Stimulated activated CD8-positive, alpha-beta memory T cell treated with anti-CD3 and anti-CD28 coated beads, Interleukin-4, amount 100 ng/mL, for 1 hour (primary cell): ENCODE measurements at places on chromosomes 4 and X.

GRCh38 chr4:73692254-73692653 lies 48.1 kb upstream of the CXCL8 start:
- no peak for DNase-seq

GRCh38 chrX:149681182-149681581 lies 30.7 kb upstream of the MAGEA11 start:
- DNase-seq, result no peak

- no peak for DNase-seq
These were observed 199.4 kb downstream of the SMIM20 start for GRCh38 chr4:26113339-26113940.

GRCh38 chr4:117664706-117665444 lies 369.4 kb upstream of the NDST3 start:
- DNase-seq, result no peak

DNA sequence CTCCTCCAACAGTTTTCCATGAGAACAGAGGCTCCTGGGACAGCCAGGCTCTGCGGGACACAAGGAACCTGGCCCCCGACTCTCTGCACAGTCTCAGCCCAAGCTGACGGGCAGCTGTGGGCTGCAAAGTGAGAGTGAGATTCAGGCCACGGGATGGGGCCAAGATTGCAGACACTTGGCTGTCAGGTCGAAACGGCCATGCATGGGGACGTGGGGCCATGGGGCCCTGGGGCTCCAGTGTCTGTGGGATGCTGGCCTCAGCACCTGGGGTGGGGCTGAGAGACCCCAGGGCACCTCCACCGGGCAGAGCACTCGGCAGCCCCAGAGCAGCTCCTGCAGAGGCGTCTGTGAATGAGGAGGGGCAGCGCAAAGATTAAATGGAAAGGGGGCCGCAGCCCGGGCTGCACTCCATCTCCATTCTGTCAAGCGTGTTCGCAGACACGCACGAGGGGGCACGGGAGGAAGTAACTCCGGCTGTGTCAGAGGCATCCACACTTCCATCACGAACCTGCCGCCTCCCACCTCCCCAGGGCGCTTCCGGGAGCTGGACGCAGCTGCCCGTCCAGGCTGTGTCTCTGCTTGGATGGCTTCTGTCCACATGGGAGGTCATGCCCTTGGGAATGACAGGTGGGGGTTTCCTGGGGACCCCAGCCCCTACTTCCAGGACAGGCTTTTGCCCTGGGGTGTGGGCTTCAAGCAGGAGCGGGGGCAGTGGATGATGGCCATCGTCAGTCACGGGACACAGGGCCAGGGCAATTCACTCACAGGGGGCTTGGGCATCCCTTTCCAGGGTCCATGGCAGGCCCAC lies 82.8 kb upstream of the NKX1-1 start:
- no peak for DNase-seq

DNA sequence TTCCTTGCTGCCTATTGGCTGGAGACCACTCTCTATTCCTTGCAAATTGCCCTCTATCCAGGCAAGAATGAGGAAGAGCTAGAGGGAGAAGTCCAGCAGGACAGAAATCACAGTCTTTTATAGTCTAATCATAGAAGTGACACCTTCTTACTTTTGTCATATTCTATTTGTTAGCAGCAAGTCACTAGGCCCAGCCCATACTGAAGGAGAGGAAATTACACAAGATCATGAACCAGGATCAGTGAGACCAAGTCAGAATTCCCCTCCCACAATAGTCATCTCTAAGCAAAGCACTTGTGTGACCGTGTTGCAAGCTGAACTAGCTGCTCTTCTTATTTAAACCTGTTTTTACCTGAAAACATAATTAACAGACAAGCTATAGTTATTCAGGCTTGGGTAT lies 317.7 kb downstream of the INPP4B start:
- DNase-seq, result no peak

- no peak for DNase-seq
These were observed 56.4 kb upstream of the DRP2 start for GRCh38 chrX:101163166-101163565.

DNA sequence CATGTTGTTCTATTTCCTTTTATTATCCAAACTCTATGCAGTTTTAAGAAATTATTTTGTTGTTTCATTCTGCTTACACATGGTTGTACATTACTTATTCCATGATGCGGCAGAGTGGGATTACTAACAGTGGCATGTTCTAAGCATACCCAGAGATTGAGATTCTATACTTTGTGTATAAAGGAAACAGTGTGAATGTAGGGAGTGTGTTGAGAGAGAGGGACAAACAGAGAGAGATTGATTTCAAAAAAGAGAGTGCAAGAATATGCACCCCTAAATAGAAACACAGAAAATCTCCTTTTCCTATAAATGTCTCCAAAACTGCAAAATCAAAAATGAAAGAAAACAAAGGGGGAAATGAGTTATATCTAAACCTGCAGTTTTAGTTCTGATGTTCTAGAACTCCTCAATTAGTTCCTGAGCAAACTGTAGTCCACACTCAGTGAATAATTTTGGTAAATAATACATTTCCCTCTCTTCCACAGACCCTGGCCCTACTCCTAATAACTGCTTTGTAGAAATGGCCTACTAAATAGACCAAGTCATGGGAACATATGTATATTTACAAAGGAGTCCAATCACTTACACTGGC lies 31.0 kb downstream of the SLC9B1 start:
- DNase-seq, result no peak

- no peak for DNase-seq
These were observed 646.6 kb downstream of the ANKRD50 start for GRCh38 chr4:124065936-124066335.

DNA sequence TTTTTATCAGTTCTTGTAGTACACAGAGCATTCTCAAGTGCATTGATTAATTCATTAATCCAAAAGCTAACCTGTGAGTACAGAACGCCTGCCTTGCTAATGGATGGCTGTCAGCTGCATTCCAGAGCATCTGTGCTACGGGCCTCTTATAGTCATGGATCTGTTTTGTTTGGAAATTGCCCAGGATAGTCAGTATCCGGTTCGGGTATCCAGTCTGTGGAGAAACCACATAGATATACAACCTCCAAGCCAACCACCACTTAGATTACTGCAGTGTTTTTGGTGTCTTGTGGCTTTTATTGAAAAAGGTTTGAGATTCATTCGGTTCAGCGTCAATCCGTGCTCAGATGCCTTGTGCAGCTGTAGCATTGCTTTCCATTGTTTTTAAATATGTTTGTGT lies 4.0 kb downstream of the LAP3 start:
- no peak for DNase-seq

- no peak for DNase-seq
These were observed 54.7 kb downstream of the TMEM131L start for GRCh38 chr4:153520801-153521329.

- DNase-seq, result no peak
These were observed 1295.8 kb upstream of the ADGRL3 start for GRCh38 chr4:59904331-59904730.

DNA sequence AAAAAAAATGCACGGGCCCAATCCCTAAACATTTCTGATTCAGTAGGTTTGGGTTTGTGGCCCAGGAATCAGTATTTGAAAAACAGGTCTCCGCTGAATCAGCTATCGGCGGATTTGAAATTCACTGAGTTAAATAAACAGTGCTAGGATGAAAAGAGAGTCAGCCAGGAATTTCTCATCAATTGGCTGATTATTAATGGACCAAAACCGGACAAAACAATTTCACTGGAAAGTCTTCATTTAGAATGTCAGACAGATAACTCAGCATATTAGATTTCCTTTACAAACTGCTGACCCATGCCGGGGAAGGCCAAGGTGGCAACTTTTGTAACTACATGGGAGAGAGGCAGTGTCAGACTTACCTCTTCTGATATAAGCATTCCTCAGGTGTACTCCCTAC lies 99.4 kb upstream of the LSM6 start:
- DNase-seq, result no peak

DNA sequence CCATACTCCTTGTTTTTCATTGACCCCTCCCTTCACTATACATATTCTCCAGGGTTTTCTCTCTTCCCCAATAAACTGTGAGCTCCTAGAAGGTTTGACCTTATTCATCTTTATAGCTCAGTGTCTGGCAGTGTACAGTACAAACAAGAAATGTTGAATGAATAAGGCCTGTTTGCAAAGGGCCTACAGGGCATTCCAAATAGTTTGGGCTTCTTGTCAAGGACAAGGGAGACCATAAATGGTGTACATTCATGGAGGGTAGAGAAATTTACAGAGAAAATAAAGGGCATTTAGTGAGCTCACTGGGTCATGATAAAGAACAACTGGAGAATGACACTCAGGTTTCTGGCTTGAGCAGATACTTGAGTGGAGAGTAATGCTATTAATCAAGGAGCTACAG lies 47.5 kb upstream of the EIF1AX start:
- DNase-seq, result no peak

- DNase-seq, result no peak
These were observed 44.8 kb downstream of the CLCN3 start for GRCh38 chr4:169665046-169665737.

DNA sequence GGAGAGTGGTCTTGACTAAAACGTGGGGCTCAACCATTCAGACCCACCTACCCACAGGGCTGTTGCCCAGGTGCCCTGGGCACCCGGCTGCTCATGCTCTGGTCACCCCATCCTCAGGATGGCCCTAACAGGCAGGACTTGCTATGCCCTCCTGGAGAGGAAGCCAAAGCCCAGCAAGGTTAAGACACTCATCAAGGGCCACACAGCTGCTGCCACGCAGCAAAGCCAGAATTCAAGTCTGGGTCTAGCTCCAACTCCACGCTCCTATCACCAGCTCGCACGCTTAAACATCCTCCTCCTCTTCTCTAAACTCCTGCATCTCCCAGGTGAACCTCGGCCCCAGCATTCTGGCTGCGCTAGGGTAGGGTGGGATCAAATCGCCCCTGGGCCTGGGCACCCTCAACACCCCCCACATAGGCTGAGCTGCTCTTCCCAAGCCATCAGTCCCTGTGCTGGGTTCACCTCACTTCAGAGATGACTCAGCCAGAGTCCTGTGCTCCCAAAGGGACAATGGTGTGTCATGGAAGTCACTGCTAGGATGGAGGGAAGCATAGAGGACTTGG lies 54.1 kb downstream of the PPP2R2C start:
- no peak for DNase-seq

GRCh38 chrX:39262641-39263040 lies 461.4 kb downstream of the MID1IP1 start:
- DNase-seq, result no peak

- DNase-seq, result no peak
These were observed 1.6 kb downstream of the FAM13A start for GRCh38 chr4:89055157-89056080.

DNA sequence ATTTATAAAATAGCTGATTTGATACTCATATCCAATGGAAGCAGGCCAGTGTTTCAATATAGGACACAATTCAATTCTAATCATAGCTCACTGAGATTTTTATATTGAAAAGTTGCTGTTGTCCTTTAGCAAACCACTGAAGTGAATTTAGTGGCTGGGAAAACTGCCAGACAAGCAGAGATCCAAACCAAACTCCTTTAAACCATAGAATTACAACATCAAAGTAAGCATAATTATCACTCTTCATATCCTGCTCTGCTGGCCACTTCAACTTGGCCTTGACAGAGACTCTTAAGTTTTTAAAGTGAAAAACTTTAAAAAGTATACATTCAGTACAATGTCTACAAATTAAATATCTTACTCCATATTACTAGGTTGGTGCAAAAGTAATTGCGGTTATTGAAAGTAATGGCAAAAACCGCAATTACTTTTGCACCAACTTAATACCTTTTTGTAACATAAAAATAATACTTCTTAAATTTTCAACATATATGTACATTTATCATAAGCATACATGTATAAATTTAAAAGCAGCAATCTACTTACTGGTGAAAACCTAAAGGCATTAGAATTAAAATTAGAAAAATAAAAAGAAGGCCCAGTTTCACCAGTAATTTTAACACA lies 433.0 kb downstream of the PCDH10 start:
- DNase-seq, result no peak

DNA sequence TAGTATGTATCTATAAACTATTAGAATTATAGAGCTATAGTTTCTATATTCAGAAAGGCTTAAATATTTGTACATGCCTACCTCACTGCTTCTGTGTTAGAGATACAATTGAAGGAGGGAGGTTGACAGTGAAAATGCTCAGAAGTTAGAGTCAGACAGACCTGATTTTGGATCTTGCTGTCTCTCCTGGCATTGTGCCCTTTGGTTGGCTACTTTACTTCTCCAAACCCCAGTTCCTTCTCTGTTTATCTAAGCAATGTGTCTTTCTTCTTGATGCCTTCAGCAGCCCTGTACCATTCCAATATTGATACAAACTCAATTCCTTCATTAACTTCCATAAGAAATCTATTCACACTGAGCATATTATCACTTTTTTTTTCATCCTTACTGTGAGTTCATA lies 28.7 kb downstream of the CCNG2 start:
- DNase-seq, result no peak

DNA sequence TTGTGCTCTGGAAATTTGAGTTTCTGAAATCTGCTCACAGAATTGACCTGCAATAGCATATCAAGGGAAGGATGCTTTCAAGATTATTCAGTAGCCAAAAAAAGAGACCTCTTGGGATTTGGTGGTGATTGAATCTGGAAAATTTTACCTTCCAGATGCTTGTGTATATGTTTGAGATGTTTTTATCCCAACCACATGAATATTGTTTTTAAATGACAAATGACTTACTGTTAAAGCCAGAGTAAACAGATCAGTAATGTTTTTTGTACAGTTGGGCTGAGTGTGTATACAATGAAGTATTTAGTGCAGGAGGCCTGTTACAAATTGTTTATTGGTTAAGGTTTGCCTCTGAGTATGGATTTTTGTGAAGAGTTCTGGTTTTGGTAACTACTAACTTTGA lies 126.5 kb downstream of the CBR4 start:
- DNase-seq, result no peak

DNA sequence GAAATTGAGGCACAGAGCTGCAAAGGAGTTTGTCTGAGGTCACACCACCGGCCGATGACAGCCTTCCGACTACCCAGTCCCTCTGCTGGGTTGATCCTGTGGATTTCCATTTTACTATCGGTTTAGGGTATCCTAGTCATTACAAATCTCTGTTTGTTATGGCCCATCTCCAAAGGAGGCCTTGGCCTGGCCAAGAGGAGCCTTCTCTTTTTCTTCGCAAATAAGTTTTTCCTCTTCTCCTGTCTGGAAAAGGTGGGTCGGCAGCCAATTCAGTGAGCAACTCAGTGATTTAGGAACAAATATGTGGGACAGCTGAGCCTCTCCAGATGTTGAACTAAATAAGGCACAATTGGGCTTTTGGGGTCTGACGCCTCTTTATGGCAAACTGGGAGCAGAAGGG lies 169.2 kb upstream of the RBPJ start:
- DNase-seq, result no peak

GRCh38 chr4:6710996-6711395 lies 1.3 kb upstream of the MRFAP1L1 start:
- no peak for DNase-seq

DNA sequence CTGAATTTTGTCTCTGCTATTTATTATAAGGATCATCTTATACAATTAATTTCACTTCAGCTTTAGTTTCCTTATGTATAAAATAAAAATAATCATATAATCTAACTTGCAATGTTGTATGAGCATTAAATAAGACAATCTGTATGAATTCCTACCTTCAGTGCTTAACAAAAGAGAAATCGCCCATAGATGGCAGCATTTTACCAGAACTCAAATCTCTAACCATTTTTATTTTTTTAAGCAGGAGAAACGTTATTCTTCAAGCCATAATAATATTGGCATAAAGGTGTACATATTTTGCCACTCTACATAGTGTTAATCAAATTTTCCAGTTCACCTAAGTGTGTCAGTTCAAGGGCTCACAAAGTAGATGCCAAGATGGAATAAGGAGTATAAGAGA lies 78.8 kb downstream of the TMEM47 start:
- no peak for DNase-seq

- no peak for DNase-seq
These were observed 32.7 kb upstream of the MAGED1 start for GRCh38 chrX:51860679-51861078.

- DNase-seq, result no peak
These were observed 81.5 kb upstream of the MAPK10 start for GRCh38 chr4:86441175-86441936.
